IMR-90 (cell line): ENCODE measurements at places on chromosomes 4 and X. TPM values are rescaled to one million over a fixed set of nuclear protein-coding genes. Genes with fewer than 3 reads are reported as not detected.

The CXCL6 gene
- total RNA-seq: not detected in 2 replicates

GRCh38 chrX:152480269-152481212 is 29.4 kb upstream of the GABRA3 start:
- no peaks in the 10 kb centered on the region for H3K36me3 ChIP-seq
- DNase-seq: no peak
- no peaks in the 10 kb centered on the region for H3K27me3 ChIP-seq

GRCh38 chr4:39759569-39759968 is 61.6 kb downstream of the UBE2K start:
- H3K4me1 ChIP-seq: no peaks in the 10 kb centered on the region
- H3K27me3 ChIP-seq: no peaks in the 10 kb centered on the region
- no peak overlapping the region for H3K4me3 ChIP-seq
- peaks cover 30% of the 10 kb centered on the region for H3K36me3 ChIP-seq
- DNase-seq: no peak
- H3K27ac ChIP-seq: no peak overlapping the region

DNA sequence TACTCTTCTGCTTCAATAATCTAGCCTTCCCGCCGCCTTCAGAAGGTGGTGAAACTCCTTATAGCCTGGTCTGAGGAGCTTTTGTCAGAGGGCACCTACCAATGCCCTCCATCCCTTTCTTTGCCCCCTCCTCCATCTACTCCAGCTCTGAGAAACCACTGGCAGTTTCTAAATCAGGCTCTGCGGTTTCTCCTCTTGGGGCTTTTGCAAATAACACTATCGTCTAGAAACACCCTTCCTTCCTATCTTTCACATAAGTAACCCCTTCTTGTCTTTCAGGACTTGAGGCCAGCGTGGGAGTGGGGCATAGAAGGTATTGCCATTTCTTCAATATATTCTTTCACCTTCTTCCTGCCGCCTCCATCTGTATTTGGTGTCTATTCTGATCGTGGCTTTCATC is 1.2 kb upstream of the EFHC2 start:
- no peak overlapping the region for H3K27ac ChIP-seq
- H3K4me3 ChIP-seq: no peak overlapping the region
- H3K36me3 ChIP-seq: no peaks in the 10 kb centered on the region
- no peaks in the 10 kb centered on the region; the same call in 1 of the 2 replicates for H3K4me1 ChIP-seq
- DNase-seq: no peak

- no peak overlapping the region for H3K4me3 ChIP-seq
- DNase-seq: no peak
- H3K4me1 ChIP-seq: peaks cover 25% of the 10 kb centered on the region
- peak overlapping the region; percentile 78; the same call in 1 of the 2 replicates for H3K27ac ChIP-seq
- H3K27me3 ChIP-seq: no peaks in the 10 kb centered on the region
Measured at GRCh38 chr4:123786163-123786915, 389.7 kb downstream of the SPRY1 start.

- peak overlapping the region; percentile 43; the same call in 1 of the 2 replicates for H3K27ac ChIP-seq
- peak; percentile 71 for DNase-seq
- H3K36me3 ChIP-seq: no peaks in the 10 kb centered on the region
- H3K27me3 ChIP-seq: no peaks in the 10 kb centered on the region
- peaks cover 21% of the 10 kb centered on the region for H3K4me1 ChIP-seq
- H3K4me3 ChIP-seq: no peak overlapping the region
Measured at GRCh38 chr4:30753316-30753715, 33.1 kb downstream of the PCDH7 start.

GRCh38 chr4:100063355-100063754 is 113.3 kb upstream of the H2AZ1 start:
- H3K27me3 ChIP-seq: peaks cover 2% of the 10 kb centered on the region
- no peaks in the 10 kb centered on the region for H3K36me3 ChIP-seq
- peak; percentile 24 for DNase-seq
- no peak overlapping the region for H3K27ac ChIP-seq

GRCh38 chr4:96149894-96150293 is 310.0 kb downstream of the PDHA2 start:
- DNase-seq: no peak
- no peaks in the 10 kb centered on the region for H3K4me1 ChIP-seq
- H3K36me3 ChIP-seq: no peaks in the 10 kb centered on the region
- H3K4me3 ChIP-seq: no peak overlapping the region
- H3K27me3 ChIP-seq: no peaks in the 10 kb centered on the region

- DNase-seq: no peak
- peaks cover 2% of the 10 kb centered on the region for H3K27me3 ChIP-seq
- no peaks in the 10 kb centered on the region for H3K36me3 ChIP-seq
- H3K27ac ChIP-seq: no peak within 1 kb of the TSS
Measured at GRCh38 chrX:151176231-151176750, at the start of gene GPR50. Gene GPR50 (plus strand): TSS chrX:151176584. CDS start chrX:151176722, 138 bp downstream.

DNA sequence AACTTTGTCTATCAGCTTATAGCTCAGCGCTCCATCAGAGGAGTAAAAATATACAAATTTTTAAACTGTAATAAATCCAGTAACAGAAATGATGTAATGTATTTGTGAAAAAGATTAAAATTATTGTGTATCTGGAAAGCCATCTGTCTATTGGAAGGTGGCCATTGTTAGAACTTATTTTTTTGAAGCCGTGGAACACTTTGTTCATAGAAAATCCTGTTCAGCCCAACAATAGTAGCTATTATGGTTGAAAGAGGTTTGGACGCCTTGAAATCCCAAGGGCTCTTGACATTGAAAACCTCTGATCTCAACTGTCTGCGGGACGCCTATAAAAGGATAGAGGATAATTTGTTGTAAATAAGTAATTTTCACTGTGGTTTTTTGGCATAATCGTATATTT is 98.3 kb downstream of the RAPGEF2 start:
- no peak for DNase-seq
- no peak overlapping the region for H3K27ac ChIP-seq
- no peak overlapping the region for H3K4me3 ChIP-seq
